CD4-positive, alpha-beta T cell (primary cell): ENCODE measurements at places on chromosomes 7 and 10. TPM values are rescaled to one million over a fixed set of nuclear protein-coding genes. Genes with fewer than 3 reads are reported as not detected.

- no peaks in the 10 kb centered on the region for H3K36me3 ChIP-seq
- H3K4me3 ChIP-seq: peak within 1 kb of the TSS; percentile 82
- H3K27me3 ChIP-seq: no peaks in the 10 kb centered on the region
- no peak for DNase-seq
- H3K4me1 ChIP-seq: peaks cover 49% of the 10 kb centered on the region
- H3K27ac ChIP-seq: peak within 1 kb of the TSS; percentile 50
These were observed at the start of gene NMT2 for GRCh38 chr10:15168291-15168785. Gene NMT2, minus strand, starts transcription at chr10:15168693. Its CDS starts 81 bp downstream, at chr10:15168612.

DNA sequence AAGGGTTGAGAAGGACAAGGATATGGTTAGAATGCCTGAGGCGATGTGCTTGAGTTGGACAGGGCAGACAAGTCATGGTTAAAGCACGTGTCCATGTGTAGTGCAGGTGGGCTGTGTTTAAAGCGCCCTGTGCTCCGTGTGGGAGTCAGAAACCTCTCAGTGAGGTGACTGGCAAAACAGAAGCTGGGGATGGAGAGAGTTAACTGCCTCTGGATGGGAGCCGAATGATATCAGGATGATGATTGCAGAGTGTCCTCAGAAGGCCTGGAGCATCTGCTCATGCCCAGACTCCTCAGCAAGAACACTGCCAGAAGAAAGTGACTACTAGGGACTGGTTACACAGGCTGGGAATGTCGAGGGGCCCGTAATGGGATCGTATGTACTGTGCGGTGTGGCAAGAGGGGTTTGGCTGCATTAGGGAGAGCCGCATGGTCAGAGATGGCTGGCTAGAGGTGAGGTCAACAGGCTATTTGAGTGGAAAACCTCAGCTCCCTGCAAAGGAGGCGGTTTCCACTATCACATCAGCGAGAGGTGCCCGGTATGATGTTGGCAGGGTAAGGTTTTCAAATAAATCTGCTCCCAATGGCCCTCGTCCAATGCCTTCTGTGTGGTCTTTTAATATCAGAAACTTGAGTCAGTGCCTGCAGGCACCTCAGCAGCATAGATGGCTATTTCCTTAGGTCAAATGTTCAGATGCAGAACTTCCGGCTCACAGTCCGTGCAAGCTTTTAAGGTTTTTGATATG, 26.1 kb upstream of the MRC1 start:
- H3K27me3 ChIP-seq: no peaks in the 10 kb centered on the region
- H3K27ac ChIP-seq: no peak overlapping the region
- H3K4me3 ChIP-seq: no peak overlapping the region
- H3K36me3 ChIP-seq: no peaks in the 10 kb centered on the region
- no peak for DNase-seq

Gene C10orf71
- total RNA-seq: not detected

GRCh38 chr7:44713141-44713540, 35.5 kb upstream of the ZMIZ2 start:
- no peak for DNase-seq
- no peak overlapping the region for H3K4me3 ChIP-seq
- peaks cover 18% of the 10 kb centered on the region for H3K36me3 ChIP-seq
- no peak overlapping the region for H3K27ac ChIP-seq

DNA sequence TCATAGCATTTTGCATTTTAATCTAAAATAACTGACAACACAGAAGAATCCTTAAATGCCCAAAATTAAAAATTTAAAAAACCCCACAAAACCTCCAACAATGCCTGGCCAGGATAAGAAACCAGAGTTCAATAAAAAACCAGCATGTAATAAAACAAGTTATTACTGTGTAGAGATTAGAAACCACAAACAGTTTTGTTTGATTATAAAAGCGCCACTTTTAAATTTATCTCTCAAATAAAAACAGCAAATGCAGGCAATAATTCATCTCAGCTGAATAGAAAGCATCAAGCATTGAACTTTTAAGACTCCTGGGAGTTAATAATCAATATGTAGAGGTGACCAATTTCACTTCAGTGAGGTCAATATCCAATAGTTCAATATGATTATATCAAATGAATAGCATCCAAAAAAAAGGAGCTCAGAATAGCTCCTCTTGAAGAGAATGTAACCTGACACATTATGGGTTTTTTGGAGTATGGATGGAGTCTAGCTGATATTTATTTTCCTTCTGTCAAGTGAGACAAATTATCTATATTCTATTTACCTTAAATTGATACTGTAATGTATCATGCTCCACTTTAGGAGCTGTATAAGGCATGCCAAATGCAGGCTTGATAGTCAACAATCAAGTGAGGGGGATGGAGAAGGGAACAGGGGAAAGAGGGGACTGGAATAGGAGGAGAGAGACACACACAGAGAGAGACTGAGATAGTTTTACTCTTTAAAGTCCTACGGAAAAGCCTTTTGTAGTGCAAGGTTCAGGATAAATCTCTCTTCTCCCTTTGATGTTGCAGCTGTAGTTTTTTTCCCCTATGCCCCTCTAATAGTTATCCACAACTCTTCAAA, 130.9 kb downstream of the RSU1 start:
- H3K4me1 ChIP-seq: no peaks in the 10 kb centered on the region
- H3K4me3 ChIP-seq: no peak overlapping the region
- no peaks in the 10 kb centered on the region for H3K27me3 ChIP-seq
- H3K27ac ChIP-seq: no peak overlapping the region

Gene ATRNL1
- total RNA-seq: not detected

Gene CYP3A5
- total RNA-seq: not detected

Gene PRKG1
- total RNA-seq: not detected

Gene TAF6
- total RNA-seq: 37.4 TPM

GRCh38 chr7:26691406-26691805, 173.0 kb downstream of the SKAP2 start:
- H3K27ac ChIP-seq: no peak overlapping the region
- no peak for DNase-seq
- H3K4me3 ChIP-seq: no peak overlapping the region
- H3K4me1 ChIP-seq: no peaks in the 10 kb centered on the region
- no peaks in the 10 kb centered on the region for H3K36me3 ChIP-seq

Gene CPA4
- total RNA-seq: not detected

Gene MYO3A
- not detected for total RNA-seq

DNA sequence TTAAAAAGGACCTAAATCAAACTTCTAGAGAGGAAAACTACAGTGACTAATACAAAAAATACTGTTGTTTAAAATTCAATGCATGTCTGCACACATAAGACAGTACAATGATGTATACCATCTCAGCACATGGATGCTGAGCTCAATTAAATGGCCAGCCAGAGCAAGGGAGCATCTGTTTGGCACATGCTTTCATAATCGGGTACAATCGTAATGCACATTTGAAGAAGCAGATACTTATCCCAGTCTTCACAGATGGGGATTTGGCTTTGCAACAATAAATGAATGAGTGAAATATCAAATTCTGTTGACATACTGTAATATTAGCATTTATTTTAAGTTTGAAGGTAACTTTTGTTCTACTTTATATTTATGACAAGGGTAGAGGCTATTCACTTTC, 187.8 kb downstream of the CRPPA start:
- no peak overlapping the region for H3K27ac ChIP-seq
- no peaks in the 10 kb centered on the region for H3K27me3 ChIP-seq
- DNase-seq: no peak
- no peak overlapping the region for H3K4me3 ChIP-seq

Gene HSPA14
- 33.4 TPM for total RNA-seq

GRCh38 chr10:124616040-124616835, 127.9 kb downstream of the FAM53B start:
- H3K27ac ChIP-seq: no peak overlapping the region
- DNase-seq: no peak
- H3K27me3 ChIP-seq: no peaks in the 10 kb centered on the region
- peaks cover 21% of the 10 kb centered on the region for H3K36me3 ChIP-seq
- peaks cover 75% of the 10 kb centered on the region for H3K4me1 ChIP-seq

GRCh38 chr10:114575417-114576131, 82.5 kb downstream of the ABLIM1 start:
- H3K27me3 ChIP-seq: no peaks in the 10 kb centered on the region
- no peaks in the 10 kb centered on the region for H3K36me3 ChIP-seq
- H3K27ac ChIP-seq: no peak overlapping the region
- H3K4me1 ChIP-seq: no peaks in the 10 kb centered on the region

Gene ASB13
- 1.9 TPM for total RNA-seq

Gene GPER1
- not detected for total RNA-seq

DNA sequence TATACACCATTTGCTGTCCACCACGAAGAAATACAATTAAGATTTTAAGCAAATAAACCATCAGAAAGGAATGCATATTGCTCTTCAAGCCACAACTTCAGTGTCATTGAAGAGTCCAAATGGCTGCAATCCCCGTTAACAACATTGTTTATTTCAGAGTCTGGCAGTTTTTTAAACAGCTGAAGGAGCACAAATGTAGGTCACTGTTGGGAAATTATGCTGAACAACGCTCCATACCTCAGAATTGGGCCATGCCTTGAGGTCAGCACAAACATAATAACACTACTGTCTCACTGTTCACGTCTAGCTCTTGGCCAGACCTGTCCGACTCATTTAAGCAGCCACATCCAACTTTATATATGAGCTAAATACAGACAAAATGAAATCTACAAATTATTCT, 453.9 kb upstream of the GHITM start:
- DNase-seq: no peak
- no peak overlapping the region for H3K27ac ChIP-seq
- H3K27me3 ChIP-seq: no peaks in the 10 kb centered on the region
- no peaks in the 10 kb centered on the region for H3K4me1 ChIP-seq
- H3K4me3 ChIP-seq: no peak overlapping the region

- H3K4me1 ChIP-seq: peaks cover 34% of the 10 kb centered on the region
- H3K27ac ChIP-seq: peak overlapping the region; percentile 29
- no peaks in the 10 kb centered on the region for H3K36me3 ChIP-seq
- H3K27me3 ChIP-seq: no peaks in the 10 kb centered on the region
- H3K4me3 ChIP-seq: no peak overlapping the region
- no peak for DNase-seq
These were observed 1.5 kb upstream of the TSPAN14 start for GRCh38 chr10:80452640-80453039.

DNA sequence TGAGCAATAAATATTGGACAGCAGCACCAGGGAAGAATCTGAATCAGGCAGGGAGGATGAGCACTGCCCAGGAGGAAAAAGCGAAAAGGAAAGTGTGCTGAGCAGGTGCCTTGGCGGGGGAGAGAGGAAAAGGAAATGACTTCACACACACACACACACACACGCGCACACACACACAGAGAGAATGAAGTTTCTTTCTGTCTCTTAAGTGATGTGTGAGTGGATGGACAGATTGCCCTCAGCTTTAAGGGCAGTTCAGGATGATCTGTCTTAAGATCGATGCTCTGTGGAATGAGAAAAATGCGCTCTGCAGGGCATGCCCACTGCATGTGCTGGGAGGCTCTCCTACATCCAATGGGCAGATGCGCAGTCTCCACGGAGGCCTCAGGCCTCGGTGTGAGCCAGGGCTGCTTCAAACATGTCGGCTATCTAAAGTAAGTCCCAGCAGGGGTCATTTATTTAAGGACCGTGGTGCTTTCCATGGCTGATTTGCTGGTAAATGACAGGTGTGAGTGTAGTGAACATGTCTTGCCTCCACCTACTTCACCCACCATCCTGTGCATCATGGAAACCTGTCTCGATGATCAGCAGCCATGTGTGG, 2.5 kb upstream of the ACBD5 start:
- H3K27me3 ChIP-seq: no peaks in the 10 kb centered on the region
- peak; percentile 51 for DNase-seq
- H3K27ac ChIP-seq: peak overlapping the region; percentile 85
- peak overlapping the region; percentile 92 for H3K4me3 ChIP-seq

Gene PRRT4
- total RNA-seq: 0.63 TPM

GRCh38 chr7:55019691-55020465, 1.1 kb downstream of the EGFR start:
- no peaks in the 10 kb centered on the region for H3K36me3 ChIP-seq
- H3K4me1 ChIP-seq: peaks cover 6% of the 10 kb centered on the region
- peaks cover 30% of the 10 kb centered on the region for H3K27me3 ChIP-seq
- no peak for DNase-seq
- H3K27ac ChIP-seq: no peak overlapping the region

- no peak for DNase-seq
- H3K27ac ChIP-seq: no peak overlapping the region
- H3K4me3 ChIP-seq: no peak overlapping the region
- no peaks in the 10 kb centered on the region for H3K4me1 ChIP-seq
These were observed 745.2 kb downstream of the AUTS2 start for GRCh38 chr7:70343519-70343918.

Gene SUMF2
- total RNA-seq: 95.8 TPM

Gene STK31
- total RNA-seq: 0.30 TPM
